ENCODE measurements at places on chromosomes 3 and 15.

- no peak for DNase-seq
Observed at GRCh38 chr15:63915873-63916771, 82.4 kb upstream of the HERC1 start.

GRCh38 chr3:101631098-101631796, 45.7 kb downstream of the ZBTB11 start:
- no peak for DNase-seq

GRCh38 chr3:138935863-138936740, 10.8 kb downstream of the FOXL2 start:
- DNase-seq, result peak; percentile 89

GRCh38 chr3:155861476-155862183, 7.4 kb upstream of the SLC33A1 start:
- DNase-seq, result no peak

DNA sequence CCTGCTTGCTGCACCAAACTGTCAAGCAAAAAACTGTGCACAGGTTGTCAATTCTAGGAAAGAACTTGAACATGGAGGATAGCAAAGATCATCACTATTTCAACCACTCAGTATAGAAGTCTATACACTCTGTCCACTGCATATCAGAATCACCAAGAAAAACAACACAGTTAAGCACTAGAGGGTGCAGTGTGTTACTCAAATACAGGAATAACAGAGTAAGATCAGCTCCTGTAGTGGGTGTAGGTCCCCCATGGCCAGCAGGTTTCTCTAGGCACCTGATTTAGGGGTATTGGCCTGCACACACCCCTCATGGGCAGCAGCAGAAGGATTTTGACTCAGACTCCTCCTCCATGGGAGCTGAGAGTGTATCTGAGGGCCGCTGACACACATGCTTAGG, 464.1 kb downstream of the EPHA6 start:
- DNase-seq, result no peak

DNA sequence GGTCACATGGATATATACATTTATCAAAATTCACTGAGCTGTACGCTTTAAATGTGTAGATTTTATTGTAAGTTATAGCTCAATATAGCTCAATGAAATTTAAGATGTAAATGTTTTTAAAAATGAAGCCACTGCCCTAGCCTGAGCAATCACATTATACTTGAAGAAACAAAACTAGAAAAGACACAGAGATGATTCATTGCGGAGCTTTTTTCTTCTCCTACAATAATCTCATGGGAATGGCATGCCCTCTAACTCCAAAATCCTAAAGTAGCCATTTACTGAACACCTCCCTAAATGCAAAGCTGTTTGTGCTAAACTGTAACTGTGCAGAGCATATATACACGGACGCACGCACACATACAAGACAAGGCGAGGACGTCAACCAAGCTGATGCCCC, 84.2 kb downstream of the MYO9A start:
- no peak for DNase-seq

DNA sequence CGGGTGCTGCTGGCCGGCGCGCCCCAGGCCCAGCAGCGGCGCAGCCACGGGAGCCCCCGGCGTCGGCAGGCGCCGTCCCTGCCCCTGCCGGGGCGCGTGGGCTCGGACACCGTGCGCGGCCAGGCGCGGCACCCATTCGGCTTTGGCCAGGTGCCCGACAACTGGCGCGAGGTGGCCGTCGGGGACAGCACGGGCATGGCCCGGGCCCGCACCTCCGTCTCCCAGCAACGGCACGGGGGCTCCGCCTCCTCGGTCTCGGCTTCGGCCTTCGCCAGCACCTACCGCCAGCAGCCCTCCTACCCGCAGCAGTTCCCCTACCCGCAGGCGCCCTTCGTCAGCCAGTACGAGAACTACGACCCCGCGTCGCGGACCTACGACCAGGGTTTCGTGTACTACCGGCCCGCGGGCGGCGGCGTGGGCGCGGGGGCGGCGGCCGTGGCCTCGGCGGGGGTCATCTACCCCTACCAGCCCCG, 777 bp downstream of the LOXL1 start:
- peak; percentile 80 for DNase-seq

- DNase-seq, result no peak
Observed at GRCh38 chr3:150090006-150090405, 119.3 kb upstream of the PFN2 start.

DNA sequence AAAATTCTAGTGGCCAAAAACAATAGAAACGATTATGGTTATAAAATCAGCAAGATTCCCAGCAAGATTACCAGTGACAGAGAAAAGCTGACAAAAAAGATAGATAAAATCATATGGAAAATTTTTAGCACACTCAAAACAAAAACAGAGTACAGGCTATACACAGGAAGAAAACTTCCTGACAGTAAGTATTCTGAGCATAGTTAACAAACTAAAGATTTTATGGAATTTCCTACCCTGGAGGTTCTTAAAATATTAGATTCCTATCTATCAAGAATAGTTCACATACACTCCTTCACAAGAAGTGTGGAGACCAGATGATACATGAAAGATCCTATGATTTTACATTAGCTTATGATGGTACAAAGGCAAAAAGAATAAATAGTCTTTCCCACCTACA, 50.8 kb downstream of the ZNF148 start:
- no peak for DNase-seq

DNA sequence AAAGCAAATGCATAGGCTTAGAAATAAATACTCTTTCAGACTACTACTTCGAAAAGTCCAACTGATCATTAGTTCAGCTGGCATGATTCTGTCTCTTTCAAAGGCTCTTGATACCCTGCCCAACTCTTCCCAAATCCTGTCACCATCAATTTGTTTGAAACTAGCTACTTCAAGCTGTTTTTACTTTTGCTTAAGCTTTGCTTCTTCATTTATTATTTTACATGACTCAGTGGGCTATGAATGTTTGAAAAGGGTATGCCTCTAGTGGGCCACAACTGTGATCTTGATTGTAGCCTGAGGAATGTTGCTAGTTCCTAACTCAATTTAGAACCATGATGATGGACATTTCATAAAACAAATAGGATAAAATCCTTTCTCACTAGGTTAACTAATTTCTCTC, 340.8 kb downstream of the NAALADL2 start:
- no peak for DNase-seq

- DNase-seq, result no peak
Observed at GRCh38 chr15:53589520-53590057, 169.9 kb downstream of the WDR72 start.

Data from left ventricle myocardium superior (tissue), 1 donor.